ENCODE measurements at places on chromosomes 6 and 20. TPM values are rescaled to one million over a fixed set of nuclear protein-coding genes. Genes with fewer than 3 reads are reported as not detected.

Gene C6orf58
- 0.55 TPM for polyA plus RNA-seq

Gene TSBP1
- polyA plus RNA-seq: 0.13 TPM

Gene CNBD2
- 0.91 TPM for polyA plus RNA-seq

Gene SLC22A16
- 0.93 TPM for polyA plus RNA-seq

Gene UBD
- 1.3 TPM for polyA plus RNA-seq

Gene RALGAPB
- polyA plus RNA-seq: 42.3 TPM

Gene KCTD20
- 51.6 TPM for polyA plus RNA-seq

Gene PACRG
- 16.6 TPM for polyA plus RNA-seq

DNA sequence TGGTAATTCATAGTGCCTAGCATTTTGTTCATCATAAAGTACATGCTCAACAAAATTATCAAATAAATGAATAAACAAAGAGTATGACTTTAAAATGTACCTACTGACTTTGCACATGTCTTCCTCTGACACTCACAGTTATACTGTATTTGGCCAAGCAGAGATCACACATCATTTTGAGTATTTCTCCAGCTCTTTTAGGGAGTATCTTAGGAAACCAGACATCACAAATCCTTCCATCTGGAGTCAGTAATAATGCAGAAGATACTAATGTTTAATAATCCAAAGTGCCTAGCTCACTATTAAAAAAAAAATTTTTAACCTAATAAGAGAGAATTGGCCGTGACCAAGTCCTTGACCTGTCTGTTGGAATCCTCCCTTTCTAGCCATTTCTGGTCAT, 154.6 kb downstream of the ZNF217 start:
- no peak for DNase-seq

GRCh38 chr6:137272403-137272802, 53.2 kb upstream of the IFNGR1 start:
- no peak for DNase-seq

- no peak for DNase-seq
Measured at GRCh38 chr6:1363729-1364572, 25.4 kb upstream of the FOXF2 start.

DNA sequence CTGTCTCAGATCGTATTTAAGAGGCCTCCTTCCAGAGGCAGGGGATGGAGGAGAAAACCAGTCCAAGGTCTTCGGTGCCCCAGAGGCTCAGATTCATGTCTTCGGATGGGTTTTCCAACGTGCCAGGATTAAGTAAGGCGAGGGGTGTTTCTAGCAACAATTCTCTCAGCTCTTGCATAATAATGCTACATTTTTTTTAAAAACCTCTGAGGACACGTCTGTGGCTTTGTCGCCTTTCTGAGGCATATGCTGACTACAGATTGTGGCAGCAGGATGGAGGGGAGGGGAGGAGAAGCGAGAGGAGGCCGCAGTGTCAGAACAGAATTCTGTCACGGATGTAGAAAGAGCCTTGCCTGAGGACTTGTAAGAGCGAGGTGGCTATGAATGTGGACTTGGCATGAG, 17.7 kb upstream of the CCDC167 start:
- no peak for DNase-seq

DNA sequence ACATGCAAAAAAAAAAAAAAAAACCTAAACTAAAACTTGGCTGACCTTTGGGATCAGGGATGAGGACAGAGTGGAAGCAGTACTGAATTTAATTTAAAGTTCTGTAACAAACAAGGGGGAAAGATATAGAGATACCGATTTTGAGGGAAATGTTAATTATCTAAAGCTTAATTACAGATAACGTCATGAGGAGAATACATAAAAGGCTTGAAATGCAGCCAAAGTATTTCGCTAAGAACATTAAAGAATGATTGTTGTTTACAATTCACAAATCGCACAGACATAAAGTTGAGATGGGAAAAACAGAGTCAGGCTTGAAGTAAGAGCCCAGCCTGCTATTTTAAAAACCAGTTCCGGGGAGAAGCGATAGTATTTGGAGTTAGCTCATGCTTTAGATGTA, 208.0 kb upstream of the SASH1 start:
- DNase-seq: no peak

GRCh38 chr6:154763650-154764049, 30.4 kb downstream of the SCAF8 start:
- DNase-seq: no peak

GRCh38 chr20:19113343-19113930, 99.0 kb upstream of the SLC24A3 start:
- DNase-seq: no peak

DNA sequence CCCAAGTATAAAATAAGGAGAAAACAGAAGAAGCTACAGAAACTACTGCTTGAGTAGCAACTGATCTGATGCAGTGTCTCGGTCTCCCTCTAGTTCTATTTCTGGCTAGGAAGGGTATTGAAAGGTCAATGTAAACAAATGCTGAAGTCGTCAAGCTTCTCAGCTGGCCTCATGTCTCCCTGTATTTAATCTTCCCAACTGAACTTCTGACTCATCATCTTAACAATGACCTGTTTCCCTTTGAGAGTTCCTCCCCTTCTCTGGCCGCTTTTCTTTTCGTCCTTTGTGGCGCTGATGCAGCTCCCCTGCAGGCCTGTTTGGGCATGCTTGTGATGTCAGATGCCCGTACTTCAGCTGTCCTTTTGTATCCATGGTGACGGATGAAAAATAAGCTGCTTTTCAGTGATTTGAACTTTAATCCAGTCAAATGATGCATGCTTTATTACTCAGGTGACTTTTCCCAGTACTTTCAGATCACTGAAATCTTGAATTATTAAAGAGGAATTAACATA, 7.8 kb upstream of the LCA5 start:
- peak; percentile 69 for DNase-seq

- DNase-seq: no peak
Measured at GRCh38 chr20:57904314-57905105, 194.7 kb upstream of the PMEPA1 start.

DNA sequence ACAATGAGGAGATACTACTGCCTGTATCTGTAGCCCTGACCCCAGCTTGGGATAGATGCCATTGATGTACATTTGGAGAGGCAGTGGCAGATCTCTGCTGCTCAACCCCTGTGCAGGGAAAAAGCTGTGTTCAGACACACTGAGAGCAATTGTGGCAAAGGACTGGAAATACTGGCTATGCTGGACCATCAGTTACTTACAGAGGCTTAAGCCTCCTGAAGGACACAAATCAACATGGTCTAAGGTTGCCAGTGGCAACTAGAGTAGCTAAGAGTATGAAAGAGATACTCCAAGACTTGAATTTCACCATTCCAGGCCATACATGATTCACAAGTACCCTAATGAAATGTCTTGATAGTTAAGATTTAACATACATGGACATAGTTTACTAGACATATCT, 32.4 kb upstream of the ENPP4 start:
- DNase-seq: no peak

DNA sequence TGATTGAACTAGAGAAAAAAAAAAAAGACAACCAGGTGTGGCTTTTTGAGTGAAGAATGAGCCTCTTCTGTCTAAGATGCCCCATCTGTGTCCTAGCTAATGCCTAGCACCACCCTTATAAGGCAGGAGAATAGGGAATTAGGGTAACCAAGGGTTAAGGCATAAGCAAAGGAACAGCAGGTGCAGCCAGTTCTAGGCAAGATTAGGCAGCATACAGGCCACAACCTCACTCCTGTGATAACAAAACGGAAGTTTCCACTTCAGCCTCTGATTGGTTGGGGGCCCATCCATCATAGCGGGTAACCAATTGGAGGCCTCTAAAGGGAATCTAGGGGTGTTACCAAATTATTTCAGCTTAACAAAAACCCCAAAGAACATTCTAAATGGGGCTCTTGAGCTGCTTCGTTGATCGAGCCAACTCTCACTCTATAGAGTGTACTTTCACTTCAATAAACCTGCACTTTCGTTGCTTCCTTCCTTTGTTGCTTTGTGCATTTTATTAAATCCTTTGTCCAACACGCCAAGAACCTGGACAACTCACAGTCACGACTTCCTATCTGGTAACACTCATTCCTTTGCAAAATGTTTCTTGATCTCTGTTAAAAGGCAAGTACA, 61.9 kb upstream of the TAGAP start:
- DNase-seq: no peak

- DNase-seq: no peak
Measured at GRCh38 chr20:25007491-25008305, 15.1 kb upstream of the APMAP start.

GRCh38 chr20:35463455-35464300, 8.3 kb downstream of the CEP250 start:
- DNase-seq: peak; percentile 55

- no peak for DNase-seq
Measured at GRCh38 chr6:150967910-150968309, 102.4 kb downstream of the MTHFD1L start.

DNA sequence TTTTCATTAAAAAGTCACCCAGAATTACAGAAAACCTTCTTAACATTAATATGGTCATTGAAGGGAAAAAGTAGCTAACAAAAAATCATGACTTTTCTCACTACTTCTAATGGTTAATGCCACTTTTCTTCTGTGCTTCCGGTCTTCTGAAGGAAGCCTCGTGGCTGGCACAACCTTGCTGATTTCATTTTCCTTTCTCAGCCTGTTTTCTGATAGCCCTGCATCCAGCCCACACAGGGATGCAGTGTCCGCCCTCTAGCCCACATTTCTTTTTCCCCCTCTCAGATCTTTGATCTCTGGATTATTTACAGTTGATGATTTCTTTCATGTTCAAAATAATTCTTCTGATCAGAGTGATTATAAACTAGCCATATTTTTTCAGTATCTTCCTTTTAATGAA, 655.4 kb upstream of the EPHA7 start:
- no peak for DNase-seq

GRCh38 chr6:167424060-167424673, 99.3 kb downstream of the TTLL2 start:
- no peak for DNase-seq

DNA sequence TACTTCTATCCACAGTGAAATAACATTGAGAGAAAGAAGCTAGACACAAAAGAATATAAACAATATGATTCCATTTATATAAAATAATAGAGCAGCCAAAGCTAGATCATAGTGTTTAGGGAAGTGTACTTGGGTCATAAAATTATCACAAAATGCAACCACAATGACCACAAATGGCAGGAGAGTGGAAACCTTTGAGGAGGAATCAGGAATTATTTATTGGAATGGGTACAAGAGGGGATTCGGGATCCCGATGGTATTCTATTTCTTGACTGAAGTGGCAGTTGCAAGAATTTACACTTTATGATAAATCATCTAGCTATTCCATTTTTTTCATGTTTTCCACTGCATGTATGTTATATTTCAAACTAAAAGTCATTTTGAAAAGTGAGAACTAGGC, 76.1 kb downstream of the IPCEF1 start:
- DNase-seq: no peak

- DNase-seq: no peak
Measured at GRCh38 chr6:17705428-17705777, 1.3 kb downstream of the NUP153 start.

DNA sequence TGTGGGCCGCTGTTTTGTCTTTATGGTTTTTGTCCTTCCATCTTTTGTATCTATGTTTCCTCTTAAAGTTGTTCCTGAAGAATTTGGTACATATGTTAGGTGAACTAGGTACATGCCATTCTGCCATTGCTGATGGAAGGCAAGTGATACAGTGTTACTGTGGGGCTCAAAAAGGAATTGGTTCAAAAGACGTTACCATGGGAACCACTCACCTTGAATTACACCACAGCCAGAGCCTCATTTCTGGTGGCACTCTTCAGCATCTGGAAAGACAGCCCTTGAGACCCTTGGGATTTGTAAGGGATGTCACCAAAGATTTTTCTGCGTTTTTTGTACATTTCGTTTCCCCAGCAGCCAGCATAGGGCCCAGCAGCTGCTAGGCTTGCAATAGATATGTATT, 31.9 kb downstream of the TMEM181 start:
- no peak for DNase-seq

GRCh38 chr20:60680554-60680953, 571.5 kb upstream of the CDH4 start:
- DNase-seq: no peak

GRCh38 chr6:108959972-108960582, 111.9 kb downstream of the ARMC2 start:
- no peak for DNase-seq

GRCh38 chr6:38021571-38021970, 202.0 kb downstream of the ZFAND3 start:
- no peak for DNase-seq

DNA sequence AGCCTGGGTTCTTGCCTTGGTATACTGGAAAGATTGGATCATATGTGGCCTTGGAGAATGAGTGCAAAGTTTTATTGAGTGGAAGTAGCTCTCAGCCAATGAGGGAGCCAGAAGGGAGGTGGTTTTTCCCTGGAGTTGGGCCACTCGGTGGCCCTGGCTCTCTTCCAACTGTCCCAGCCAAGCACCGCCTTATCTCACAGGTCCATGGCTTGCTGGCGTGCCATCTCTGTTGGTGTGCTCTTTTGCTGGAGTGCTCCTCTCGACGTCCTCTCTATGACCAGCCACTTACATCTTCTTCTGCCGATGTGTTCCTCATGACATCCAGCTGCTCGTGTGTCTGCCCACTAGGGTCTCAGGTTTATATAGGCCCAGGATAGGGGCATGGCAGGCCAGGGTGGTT, 505.9 kb upstream of the SYNCRIP start:
- DNase-seq: no peak

GRCh38 chr6:167157414-167157813, 366 bp downstream of the GPR31 start:
- DNase-seq: no peak

DNA sequence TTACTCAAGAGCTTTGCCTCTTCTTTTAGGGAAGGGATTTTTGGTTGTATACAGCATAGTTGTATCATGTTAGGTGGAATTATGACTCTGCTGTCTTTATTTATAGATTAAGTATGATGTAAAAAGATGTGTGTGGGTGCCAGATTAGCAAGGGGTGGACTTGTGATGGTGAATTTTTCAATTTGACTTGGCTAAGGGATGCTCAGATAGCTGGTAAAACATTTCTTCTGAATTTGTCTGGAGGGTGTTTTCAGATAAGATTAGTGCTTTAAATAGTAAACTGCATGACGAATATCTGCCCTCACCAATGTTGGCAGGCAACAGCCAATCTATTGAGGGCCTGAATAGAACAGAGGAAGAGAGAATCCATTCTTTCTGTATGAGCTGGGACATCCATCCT, 173.3 kb upstream of the TNFAIP3 start:
- no peak for DNase-seq

GRCh38 chr6:122653094-122653493, 42.9 kb downstream of the PKIB start:
- no peak for DNase-seq

GRCh38 chr20:1034415-1034789, 32.3 kb upstream of the RSPO4 start:
- DNase-seq: no peak

- no peak for DNase-seq
Measured at GRCh38 chr6:107576852-107577251, 86.9 kb downstream of the SOBP start.

GRCh38 chr6:44554861-44555260, 167.4 kb downstream of the CDC5L start:
- DNase-seq: no peak

Data from renal cortex interstitium (tissue), 15 donors.